ENCODE measurements at places on chromosomes 12 and 14. TPM values are rescaled to one million over a fixed set of nuclear protein-coding genes. Genes with fewer than 3 reads are reported as not detected.

The KRT1 gene
- total RNA-seq: not detected

The COCH gene
- 32.5 TPM for total RNA-seq

The CCDC198 gene
- total RNA-seq: 178 TPM

The LRTM2 gene
- 0.48 TPM for total RNA-seq

The ATL1 gene
- 6.8 TPM for total RNA-seq

The KRT79 gene
- not detected for total RNA-seq

The CLEC6A gene
- not detected for total RNA-seq

The TCP11L2 gene
- 14.8 TPM for total RNA-seq

The SERPINA12 gene
- total RNA-seq: not detected

The RAD9B gene
- total RNA-seq: 0.33 TPM

The ORMDL2 gene
- total RNA-seq: 36.5 TPM

The CBLN3 gene
- 1.9 TPM for total RNA-seq

The STYK1 gene
- total RNA-seq: 0.79 TPM

The FAIM2 gene
- not detected for total RNA-seq

The NEUROD4 gene
- not detected for total RNA-seq

The BCL2L14 gene
- 1.1 TPM for total RNA-seq

The GPR132 gene
- 0.69 TPM for total RNA-seq

The CEBPE gene
- total RNA-seq: not detected

The SERPINA10 gene
- total RNA-seq: 2.6 TPM

The LRP1 gene
- 95.7 TPM for total RNA-seq

The SLC6A12 gene
- total RNA-seq: 3.1 TPM

The EPYC gene
- not detected for total RNA-seq

The PMCH gene
- total RNA-seq: not detected

The RBP5 gene
- 5.8 TPM for total RNA-seq

The IL22 gene
- total RNA-seq: not detected

The SIX4 gene
- 21.7 TPM for total RNA-seq

The CPNE8 gene
- 1.7 TPM for total RNA-seq

The TAS2R50 gene
- total RNA-seq: 2.7 TPM

The RNASE2 gene
- total RNA-seq: not detected

The BCL2L2 gene
- 23.7 TPM for total RNA-seq

The C12orf75 gene
- total RNA-seq: 231 TPM

The CPNE6 gene
- not detected for total RNA-seq

The KCNH3 gene
- 29.2 TPM for total RNA-seq

The GALNT9 gene
- 0.36 TPM for total RNA-seq

The KRT75 gene
- total RNA-seq: not detected

The NRL gene
- total RNA-seq: 2.3 TPM

The MGAT4C gene
- 0.22 TPM for total RNA-seq

The CLEC9A gene
- not detected for total RNA-seq

The TNS2 gene
- 6.6 TPM for total RNA-seq

The PAPLN gene
- 2.0 TPM for total RNA-seq

The KLRC2 gene
- total RNA-seq: not detected

The PTPRB gene
- 0.55 TPM for total RNA-seq

All from progenitor cell of endocrine pancreas (in vitro differentiated cells).